Aorta (tissue), 5 donors: ENCODE measurements at places on chromosomes 16 and 17. TPM values are rescaled to one million over a fixed set of nuclear protein-coding genes. Genes with fewer than 3 reads are reported as not detected.

FAM171A2 gene
- total RNA-seq, result 2.0 TPM

TEX14 gene
- total RNA-seq, result 0.16 TPM

DPEP2 gene
- 10.4 TPM for total RNA-seq

NDUFB10 gene
- total RNA-seq, result 80.5 TPM

FAM83G gene
- 7.1 TPM for total RNA-seq

METTL22 gene
- 42.8 TPM for total RNA-seq

DNA sequence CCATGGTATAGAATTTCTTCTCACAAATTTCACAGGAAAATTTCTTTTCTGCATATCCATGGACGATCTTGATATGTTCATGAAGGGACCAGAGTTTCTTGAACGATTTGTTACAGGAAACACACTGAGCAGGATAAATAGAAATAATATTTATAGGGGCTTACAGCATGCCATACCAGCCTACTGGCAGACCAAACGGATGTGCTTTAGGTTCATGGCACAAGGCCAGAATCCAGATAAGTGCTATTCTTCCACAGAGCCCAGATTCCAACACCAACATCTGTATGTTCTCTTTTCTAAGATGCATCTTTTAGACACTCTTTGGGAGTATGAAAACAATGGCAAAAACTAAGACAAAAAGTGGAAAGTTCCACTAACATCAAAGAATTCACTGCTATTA lies 49.3 kb downstream of the ZNF652 start:
- no peak overlapping the region for H3K4me3 ChIP-seq
- H3K36me3 ChIP-seq, result no peaks in the 10 kb centered on the region
- DNase-seq, result no peak
- H3K27ac ChIP-seq, result no peak overlapping the region
- no peaks in the 10 kb centered on the region for H3K27me3 ChIP-seq

DNA sequence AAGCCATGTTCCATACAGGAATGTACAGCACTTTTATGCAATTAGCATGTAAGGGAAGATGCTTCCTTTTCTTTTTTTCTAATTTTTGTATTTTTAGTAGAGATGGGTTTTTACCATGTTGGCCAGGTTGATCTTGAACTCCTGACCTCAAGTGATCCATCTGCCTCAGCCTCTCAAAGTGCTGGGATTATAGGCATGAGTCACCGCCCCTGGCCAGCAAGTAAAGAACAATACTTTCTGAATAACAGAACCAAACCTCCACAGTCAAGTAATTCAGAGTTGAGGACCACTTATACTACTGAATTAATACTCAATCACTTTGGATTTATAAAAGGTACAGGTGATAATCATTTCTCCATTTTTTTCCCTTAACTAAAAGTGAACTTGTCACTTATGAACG lies 13.0 kb downstream of the C16orf87 start:
- DNase-seq, result no peak
- H3K36me3 ChIP-seq, result peaks cover 3% of the 10 kb centered on the region
- H3K27ac ChIP-seq, result no peak overlapping the region

- no peaks in the 10 kb centered on the region for H3K4me1 ChIP-seq
- H3K36me3 ChIP-seq, result no peaks in the 10 kb centered on the region
- no peak for DNase-seq
These were observed 223.6 kb upstream of the CIBAR2 start for GRCh38 chr16:85335584-85336491.

DNA sequence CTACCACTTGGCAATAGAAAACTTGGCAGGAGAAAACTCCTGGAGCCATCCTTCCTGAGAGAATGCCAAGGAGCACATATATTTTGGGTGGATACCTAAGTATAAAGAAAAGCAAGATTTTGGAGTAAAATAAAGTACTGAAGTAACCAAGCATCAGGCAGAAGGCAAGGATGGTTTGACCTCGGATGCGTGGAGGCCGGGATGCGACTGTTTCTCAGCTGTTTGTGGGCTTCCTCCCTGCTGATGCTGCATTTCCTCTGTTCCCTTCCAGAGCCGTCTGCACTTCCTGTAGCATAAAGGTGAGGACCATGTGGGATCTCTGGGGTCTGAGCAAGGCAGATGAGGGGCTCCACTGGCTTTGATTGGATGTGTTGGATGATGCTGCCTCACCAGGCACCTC lies 5.5 kb upstream of the TCF25 start:
- H3K4me1 ChIP-seq, result no peaks in the 10 kb centered on the region
- no peak for DNase-seq
- H3K27me3 ChIP-seq, result no peaks in the 10 kb centered on the region
- H3K4me3 ChIP-seq, result no peak overlapping the region
- H3K27ac ChIP-seq, result no peak overlapping the region

GRCh38 chr17:14337596-14338079 lies 36.8 kb downstream of the HS3ST3B1 start:
- no peak overlapping the region for H3K27ac ChIP-seq
- H3K36me3 ChIP-seq, result no peaks in the 10 kb centered on the region
- no peak overlapping the region for H3K4me3 ChIP-seq
- H3K4me1 ChIP-seq, result no peaks in the 10 kb centered on the region

DNA sequence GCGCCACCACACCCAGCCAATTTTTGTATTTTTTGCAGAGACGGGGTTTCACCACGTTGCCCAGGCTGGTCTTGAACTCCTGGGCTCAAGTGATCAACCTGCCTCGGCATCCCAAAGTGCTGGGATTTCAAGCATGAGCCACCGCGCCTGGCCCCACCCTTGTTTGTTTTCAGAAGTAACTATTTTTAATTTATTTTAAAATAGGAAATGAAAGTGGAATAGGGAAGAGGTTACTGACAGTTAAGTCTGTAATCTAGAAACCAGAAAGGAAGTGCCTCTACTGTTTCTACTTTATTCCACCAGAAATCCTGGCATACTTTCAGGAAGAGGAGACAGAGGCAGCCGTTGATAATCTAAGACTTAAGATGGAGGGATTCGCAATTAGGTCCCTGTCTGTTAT lies 225.6 kb downstream of the TANC2 start:
- H3K4me1 ChIP-seq, result no peaks in the 10 kb centered on the region
- DNase-seq, result peak; percentile 69
- no peak overlapping the region for H3K27ac ChIP-seq
- H3K4me3 ChIP-seq, result no peak overlapping the region

GRCh38 chr17:2847381-2848333 lies 51.4 kb downstream of the RAP1GAP2 start:
- no peak overlapping the region for H3K4me3 ChIP-seq
- no peak for DNase-seq
- H3K27ac ChIP-seq, result no peak overlapping the region
- H3K27me3 ChIP-seq, result no peaks in the 10 kb centered on the region
- H3K36me3 ChIP-seq, result no peaks in the 10 kb centered on the region

- H3K27ac ChIP-seq, result peak overlapping the region; percentile 99
- peak; percentile 82 for DNase-seq
- peaks cover 2% of the 10 kb centered on the region for H3K4me1 ChIP-seq
- peak overlapping the region; percentile 90 for H3K4me3 ChIP-seq
- no peaks in the 10 kb centered on the region for H3K36me3 ChIP-seq
These were observed 973 bp upstream of the UBTF start for GRCh38 chr17:44220213-44221083.

DNA sequence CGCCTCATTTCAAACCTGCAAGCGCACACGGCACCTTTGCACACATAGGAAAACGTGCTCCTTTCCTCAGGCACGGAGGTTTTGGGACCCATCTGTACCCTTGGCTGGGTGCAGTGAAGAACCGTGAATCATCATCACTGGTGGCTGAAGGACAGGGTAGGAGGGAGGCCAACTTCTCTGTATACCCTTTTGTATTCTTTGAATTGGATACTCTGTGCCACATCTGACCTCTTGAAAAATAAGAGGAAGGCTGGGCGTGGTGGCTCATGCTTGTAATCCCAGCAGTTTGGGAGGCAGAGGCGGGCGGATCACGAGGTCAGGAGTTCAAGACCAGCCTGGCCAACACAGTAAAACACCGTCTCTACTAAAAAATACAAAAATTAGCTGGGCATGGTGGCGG lies 11.7 kb downstream of the GPRC5B start:
- DNase-seq, result no peak
- H3K4me1 ChIP-seq, result no peaks in the 10 kb centered on the region
- no peak overlapping the region for H3K27ac ChIP-seq
- no peak overlapping the region for H3K4me3 ChIP-seq

GRCh38 chr17:31743797-31744196 lies 115.2 kb downstream of the COPRS start:
- no peaks in the 10 kb centered on the region for H3K27me3 ChIP-seq
- H3K4me3 ChIP-seq, result no peak overlapping the region

GRCh38 chr16:65618333-65618732 lies 496.5 kb upstream of the CDH11 start:
- no peaks in the 10 kb centered on the region for H3K27me3 ChIP-seq
- no peak overlapping the region for H3K4me3 ChIP-seq
- no peaks in the 10 kb centered on the region for H3K4me1 ChIP-seq
- no peaks in the 10 kb centered on the region for H3K36me3 ChIP-seq
- DNase-seq, result no peak

DNA sequence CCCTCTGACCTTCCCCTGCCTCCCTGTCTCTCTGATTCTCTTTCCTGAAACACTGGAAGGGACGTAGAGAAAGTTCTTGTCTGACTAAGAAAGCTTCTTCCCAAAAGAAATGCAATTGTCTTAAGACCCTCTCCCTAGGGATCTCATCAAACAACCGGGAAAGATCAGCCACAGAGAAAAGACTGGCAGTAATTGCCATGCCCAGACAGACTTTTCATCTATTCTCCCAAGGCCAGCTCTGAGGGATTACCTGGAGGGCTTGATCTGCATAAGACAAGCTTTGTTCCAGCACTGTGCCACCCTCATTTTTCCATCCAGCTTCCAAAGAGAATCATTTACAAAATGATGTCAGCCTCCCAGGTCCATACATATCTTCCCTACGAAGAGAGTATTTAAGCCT lies 38.8 kb upstream of the HS3ST3A1 start:
- no peak overlapping the region for H3K27ac ChIP-seq
- DNase-seq, result no peak
- no peaks in the 10 kb centered on the region for H3K36me3 ChIP-seq
- H3K27me3 ChIP-seq, result no peaks in the 10 kb centered on the region
- no peaks in the 10 kb centered on the region for H3K4me1 ChIP-seq

- H3K36me3 ChIP-seq, result no peaks in the 10 kb centered on the region
- H3K4me1 ChIP-seq, result no peaks in the 10 kb centered on the region
- no peak overlapping the region for H3K4me3 ChIP-seq
- no peak for DNase-seq
- H3K27me3 ChIP-seq, result no peaks in the 10 kb centered on the region
- H3K27ac ChIP-seq, result no peak overlapping the region
These were observed 166.3 kb downstream of the ANKFN1 start for GRCh38 chr17:56319531-56319930.

DNA sequence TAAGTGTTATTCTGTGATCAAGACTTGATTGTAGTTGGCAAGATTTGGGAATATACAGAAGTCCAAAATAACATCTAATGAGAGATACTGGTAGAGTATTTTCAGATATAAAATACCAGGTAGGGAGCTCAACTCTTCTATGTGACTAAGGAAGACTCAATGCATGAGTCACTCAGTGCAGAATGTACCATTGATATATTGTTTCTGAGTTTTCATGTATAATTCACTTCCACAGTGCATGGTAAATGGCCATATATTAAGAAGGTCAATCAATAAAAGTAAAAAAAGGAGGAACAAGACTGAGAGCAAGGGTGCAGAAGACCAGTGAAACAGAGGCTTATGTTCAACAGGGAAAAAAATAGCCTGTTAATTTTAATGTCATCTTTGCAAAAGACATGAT lies 1387.9 kb downstream of the CDH8 start:
- no peak overlapping the region for H3K27ac ChIP-seq
- no peaks in the 10 kb centered on the region for H3K4me1 ChIP-seq
- H3K27me3 ChIP-seq, result no peaks in the 10 kb centered on the region
- H3K36me3 ChIP-seq, result no peaks in the 10 kb centered on the region
- DNase-seq, result no peak

GRCh38 chr17:231191-231965 lies 49.9 kb upstream of the DOC2B start:
- no peaks in the 10 kb centered on the region for H3K4me1 ChIP-seq
- DNase-seq, result peak; percentile 52
- H3K4me3 ChIP-seq, result no peak overlapping the region
- H3K36me3 ChIP-seq, result no peaks in the 10 kb centered on the region

DNA sequence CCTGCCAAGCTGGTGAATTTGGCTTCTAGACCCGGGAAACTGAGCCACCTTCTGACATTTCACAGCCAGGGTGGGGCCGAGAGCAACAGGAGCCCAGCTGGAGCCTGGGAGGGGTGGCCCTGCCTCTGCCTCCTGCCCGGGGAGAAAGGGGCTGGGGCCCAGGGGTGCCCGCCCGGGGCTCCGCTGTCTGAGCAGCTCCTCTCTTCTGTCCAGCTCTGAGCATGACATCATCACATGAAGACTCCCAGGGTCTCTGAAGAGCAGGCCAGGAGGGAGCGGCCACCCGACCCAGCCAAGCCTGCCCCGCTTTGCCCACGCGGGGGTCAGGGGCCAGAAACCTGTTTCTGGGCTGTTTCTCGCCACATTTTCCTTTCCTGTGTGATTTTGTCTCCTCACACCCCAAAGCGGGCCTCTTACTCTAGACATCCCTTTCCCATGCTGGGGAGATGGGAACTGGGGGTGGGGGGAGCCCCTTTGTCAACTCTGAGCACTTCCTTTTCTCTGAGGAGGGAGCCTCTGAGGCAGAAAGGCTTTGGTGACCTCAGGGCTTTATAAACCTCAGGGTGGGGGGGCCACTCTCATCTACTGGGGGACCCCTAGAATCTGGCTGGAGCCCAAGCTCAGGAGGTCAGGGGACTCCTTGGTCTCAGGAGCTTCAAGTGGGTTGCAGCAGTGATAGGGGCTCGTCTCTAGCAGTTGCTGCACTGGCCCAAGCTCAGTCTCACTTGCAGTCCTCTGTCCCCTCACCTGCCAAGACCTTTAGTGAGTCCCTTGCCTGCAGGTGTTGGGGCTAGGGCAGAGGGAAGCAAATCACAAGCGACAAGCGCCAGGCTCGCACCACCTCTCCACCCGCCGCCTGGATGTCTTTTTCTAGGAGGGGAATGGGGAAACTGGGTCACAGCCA lies 7.6 kb downstream of the UBALD2 start:
- DNase-seq, result no peak
- no peaks in the 10 kb centered on the region for H3K4me1 ChIP-seq
- no peak overlapping the region for H3K27ac ChIP-seq
- H3K4me3 ChIP-seq, result no peak overlapping the region
- H3K36me3 ChIP-seq, result no peaks in the 10 kb centered on the region

DNA sequence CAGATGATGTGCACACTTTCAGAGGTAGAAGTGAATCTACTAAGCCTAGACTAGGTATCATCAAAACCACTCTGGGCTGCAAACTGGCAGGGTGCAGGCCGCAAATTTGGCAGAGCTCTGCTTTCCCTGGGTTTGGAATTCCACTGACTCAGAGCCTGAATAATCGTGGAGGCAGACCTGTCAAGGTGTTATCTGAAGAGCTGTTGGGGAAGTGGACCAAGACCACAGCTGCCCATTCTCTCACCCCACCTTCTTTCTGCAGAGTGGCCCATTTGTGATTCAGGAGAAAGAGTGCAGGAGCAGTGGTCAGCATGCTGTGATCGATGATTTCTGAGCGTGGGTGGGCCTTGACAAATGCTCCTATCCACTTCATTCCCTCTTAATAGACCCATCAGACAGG lies 45.8 kb upstream of the CBLN1 start:
- no peaks in the 10 kb centered on the region for H3K4me1 ChIP-seq
- H3K27me3 ChIP-seq, result no peaks in the 10 kb centered on the region
- H3K4me3 ChIP-seq, result no peak overlapping the region
- no peaks in the 10 kb centered on the region for H3K36me3 ChIP-seq

- no peak overlapping the region for H3K27ac ChIP-seq
- H3K36me3 ChIP-seq, result no peaks in the 10 kb centered on the region
- DNase-seq, result no peak
- peak overlapping the region; percentile 69 for H3K4me3 ChIP-seq
These were observed 541 bp downstream of the GPT2 start for GRCh38 chr16:46884513-46885293.

- no peak overlapping the region for H3K4me3 ChIP-seq
- no peaks in the 10 kb centered on the region for H3K4me1 ChIP-seq
- DNase-seq, result no peak
- no peak overlapping the region for H3K27ac ChIP-seq
- no peaks in the 10 kb centered on the region for H3K36me3 ChIP-seq
- no peaks in the 10 kb centered on the region for H3K27me3 ChIP-seq
These were observed 46.9 kb downstream of the ACSM1 start for GRCh38 chr16:20650400-20651166.
